ENCODE measurements at places on chromosomes 16 and 17. TPM values are rescaled to one million over a fixed set of nuclear protein-coding genes. Genes with fewer than 3 reads are reported as not detected.

The CLEC18B gene
- total RNA-seq: 0.03 TPM

The GRIN2A gene
- total RNA-seq: 0.01 TPM

The UBALD2 gene
- 177 TPM for total RNA-seq

The ABCC3 gene
- 112 TPM for total RNA-seq

The KRT38 gene
- total RNA-seq: not detected

The ZPBP2 gene
- total RNA-seq: not detected

The KRT33A gene
- not detected for total RNA-seq

The PLA2G10 gene
- total RNA-seq: 0.33 TPM

All from A549 treated with AZD2906 at 1 μM for 4 hours (cell line).